ENCODE measurements at places on chromosomes 6 and 20. TPM values are rescaled to one million over a fixed set of nuclear protein-coding genes. Genes with fewer than 3 reads are reported as not detected.

- no peak for DNase-seq
Observed at GRCh38 chr6:34985236-34985635, 96.2 kb downstream of the ANKS1A start.

DNA sequence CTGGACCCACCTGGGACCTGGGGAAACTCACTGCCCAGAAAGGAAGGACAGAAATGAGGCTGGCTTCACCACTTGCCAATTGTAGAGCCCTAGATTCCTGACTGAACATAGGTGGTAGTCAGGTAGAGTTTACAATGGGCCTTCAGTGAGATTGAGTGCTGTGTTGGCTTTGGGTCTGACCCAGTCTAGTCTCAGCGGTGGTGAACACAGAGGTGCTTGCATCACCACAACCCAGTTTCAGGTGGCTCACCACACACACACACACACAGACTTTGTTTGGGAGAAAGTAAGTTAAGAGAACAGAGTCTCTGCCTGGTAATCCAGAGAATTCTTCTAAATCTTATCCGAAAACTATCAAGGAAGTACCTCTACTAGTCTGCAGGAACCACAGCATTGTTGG lies 266.1 kb upstream of the EPHA7 start:
- no peak for DNase-seq

The SNRPB2 gene
- total RNA-seq, result 25.3 TPM

GRCh38 chr6:38305995-38306681 lies 333.6 kb downstream of the BTBD9 start:
- no peak for DNase-seq

The DBNDD2 gene
- total RNA-seq, result 159 TPM

The SAMD5 gene
- total RNA-seq, result 1.4 TPM

DNA sequence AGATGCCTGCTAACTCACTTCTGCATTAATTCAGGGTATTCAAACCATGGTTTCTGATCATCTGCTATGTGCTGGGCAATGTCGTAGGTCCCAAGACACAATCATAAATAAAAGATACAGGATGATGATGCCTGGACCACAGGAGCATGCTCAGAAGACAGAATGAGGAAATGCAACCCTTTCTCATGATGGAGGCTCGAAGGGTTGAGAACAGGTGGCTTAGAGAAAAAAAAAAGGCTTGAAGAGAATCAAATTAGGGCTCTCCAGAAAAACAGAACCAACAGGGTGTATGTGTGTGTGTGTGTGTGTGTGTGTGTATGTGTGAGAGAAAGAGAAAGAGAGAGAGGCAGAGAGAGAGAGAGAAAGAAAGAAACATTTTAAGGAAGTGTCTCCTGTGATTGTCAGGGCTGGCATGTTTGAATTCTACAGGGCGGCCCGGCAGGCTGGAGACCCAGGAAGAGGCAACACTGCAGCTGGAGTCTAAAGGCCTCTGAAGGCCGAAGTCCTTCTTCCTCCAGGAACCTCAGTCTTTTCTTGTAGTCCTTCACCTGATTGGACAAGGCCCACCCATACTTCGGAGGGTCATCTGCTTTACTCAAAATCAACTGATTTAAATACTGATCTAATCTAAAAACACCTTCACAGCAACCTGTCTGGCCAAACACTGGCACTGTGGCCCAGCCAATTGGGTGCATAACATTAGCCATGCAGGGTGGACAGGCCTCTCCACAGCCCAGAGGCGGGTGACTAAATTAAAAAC lies 143.8 kb downstream of the ERMARD start:
- no peak for DNase-seq

The KIF25 gene
- not detected for total RNA-seq

DNA sequence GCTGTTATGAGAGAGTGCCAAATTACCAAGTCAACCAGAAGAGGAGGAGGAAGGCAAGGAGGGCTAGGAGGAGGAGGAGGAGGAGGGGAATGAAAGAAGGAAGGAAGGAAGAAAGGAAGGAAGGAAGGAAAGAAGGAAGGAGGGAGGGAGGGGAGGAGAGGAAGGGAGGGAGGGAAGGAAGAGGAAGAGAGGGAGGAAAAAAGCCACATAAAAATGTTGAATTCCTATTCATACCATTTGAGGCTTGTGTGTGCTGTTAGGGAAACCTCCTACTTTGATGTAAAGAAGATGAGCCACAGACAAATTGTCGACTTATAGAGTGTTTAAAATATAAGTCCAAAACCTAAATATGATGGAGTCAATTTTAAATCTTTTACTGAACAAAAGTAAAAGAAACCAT lies 65.3 kb upstream of the MYLIP start:
- no peak for DNase-seq

The SMPDL3A gene
- total RNA-seq, result 4.9 TPM

The POM121L2 gene
- not detected for total RNA-seq

The SLC22A23 gene
- total RNA-seq, result 7.2 TPM

DNA sequence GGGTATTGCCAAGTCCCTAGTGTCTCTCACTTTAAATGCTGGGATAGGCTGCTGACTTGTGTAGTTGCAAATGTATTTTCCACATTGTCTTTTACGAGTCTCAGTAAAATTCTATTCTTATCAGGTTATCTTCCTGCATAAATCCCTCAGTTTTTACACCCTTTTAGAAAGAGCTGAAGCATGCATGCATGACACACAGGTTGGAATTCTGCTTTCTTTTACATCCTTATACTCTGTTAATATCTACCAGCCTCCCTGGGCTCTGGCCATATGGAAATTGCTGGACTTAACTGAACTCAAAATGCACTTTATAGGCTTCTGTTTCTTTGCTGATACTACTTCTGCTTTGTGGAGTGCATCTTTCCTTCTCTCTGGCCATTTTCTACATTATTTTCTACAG lies 477.4 kb downstream of the FRK start:
- DNase-seq, result no peak

GRCh38 chr20:53774461-53775203 lies 181.0 kb upstream of the ZNF217 start:
- no peak for DNase-seq
